ENCODE measurements at places on chromosomes 7 and 10.

DNA sequence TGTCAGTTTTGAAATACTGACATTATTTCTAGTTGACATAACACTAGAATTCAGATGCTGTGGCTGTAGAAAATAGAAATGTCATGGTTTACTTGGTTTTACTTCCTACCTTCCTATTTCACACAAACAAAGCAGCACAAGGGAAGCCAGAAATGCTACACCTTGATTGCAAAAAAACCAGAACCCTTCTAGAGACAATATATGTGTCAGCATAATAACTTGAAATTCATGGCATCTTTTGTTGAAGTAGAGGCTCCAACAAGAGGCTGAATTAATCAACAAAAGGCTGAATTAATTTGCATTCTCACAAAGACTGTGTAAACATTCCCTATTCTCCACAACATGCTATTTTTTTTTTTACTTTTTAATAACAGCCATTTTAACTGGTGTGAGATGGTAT lies 25.2 kb downstream of the ZNF117 start:
- DNase-seq = no peak

DNA sequence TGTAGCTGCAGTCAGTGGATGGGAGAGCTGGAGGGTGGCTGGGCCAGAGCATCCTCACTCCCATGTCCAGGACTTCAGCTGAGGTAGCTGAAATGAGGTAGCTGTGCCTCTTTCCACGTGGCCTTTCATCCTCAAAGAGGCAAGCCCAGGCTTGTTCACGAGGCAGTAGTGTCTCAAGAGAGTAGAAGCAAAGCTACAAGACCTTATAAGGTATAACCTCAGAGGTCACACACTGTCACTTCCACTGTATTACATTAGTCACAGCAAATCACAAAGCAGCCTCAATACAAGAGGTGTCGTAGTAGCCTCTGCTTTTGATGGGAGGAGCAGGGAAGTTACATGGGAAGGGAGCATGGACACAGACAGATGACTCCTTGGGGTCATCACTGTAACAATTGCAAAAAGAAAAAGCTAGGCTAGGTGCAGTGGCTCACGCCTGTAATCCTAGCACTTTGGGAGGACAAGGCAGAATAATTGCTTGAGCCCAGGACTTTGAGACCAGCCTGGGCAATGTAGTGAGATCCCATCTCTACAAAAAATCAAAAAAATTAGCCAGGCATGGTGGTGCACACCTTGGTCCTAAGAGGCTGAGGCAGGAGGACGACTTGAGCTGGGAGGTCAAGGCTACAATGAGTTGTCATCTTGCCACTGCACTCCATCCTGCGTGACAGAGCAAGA lies 97.5 kb downstream of the SKIDA1 start:
- no peak for DNase-seq

DNA sequence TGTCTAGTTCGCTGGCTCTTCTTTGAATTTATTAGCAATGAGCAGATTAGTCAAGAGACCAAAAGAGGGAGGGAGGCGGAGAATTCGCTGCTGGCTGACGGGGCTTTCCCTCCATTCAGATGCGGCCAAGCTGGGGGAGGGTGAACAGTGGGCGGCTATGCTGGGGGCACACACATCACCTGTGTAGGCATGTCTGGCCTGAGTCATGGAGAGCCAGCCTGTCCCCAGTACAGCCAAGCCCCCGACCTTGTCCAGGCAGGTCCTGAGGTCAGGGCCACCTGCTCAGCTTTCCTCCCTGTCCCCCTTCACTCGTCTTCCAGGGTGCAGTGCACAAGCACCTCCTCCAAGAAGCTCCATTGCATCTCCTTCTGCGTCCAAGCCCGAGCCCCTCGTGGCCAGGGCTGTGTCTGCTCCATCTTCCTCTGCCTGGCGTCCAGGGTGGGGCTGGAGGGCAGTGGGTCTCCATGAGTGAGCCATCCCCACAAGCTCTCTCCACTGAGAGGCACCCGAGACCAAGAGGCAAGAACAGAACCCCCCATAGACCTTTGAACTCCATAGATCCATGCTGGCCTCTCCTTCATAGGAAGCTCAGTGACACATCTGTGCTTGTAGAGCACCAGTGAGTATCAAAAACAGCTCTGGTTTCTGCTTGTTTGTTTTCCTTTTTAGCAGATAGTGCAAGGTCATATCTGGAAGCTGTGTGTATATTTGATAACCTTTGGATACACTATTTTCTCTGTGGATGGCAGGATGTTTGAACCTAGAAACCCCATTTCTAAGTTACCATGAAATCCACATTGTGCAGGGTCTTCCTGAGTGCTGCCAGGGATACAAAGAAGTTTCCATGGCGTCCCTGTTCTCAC lies 1.9 kb upstream of the DEPP1 start:
- no peak for DNase-seq

GRCh38 chr7:15600298-15600697 lies 38.5 kb upstream of the AGMO start:
- no peak for DNase-seq

DNA sequence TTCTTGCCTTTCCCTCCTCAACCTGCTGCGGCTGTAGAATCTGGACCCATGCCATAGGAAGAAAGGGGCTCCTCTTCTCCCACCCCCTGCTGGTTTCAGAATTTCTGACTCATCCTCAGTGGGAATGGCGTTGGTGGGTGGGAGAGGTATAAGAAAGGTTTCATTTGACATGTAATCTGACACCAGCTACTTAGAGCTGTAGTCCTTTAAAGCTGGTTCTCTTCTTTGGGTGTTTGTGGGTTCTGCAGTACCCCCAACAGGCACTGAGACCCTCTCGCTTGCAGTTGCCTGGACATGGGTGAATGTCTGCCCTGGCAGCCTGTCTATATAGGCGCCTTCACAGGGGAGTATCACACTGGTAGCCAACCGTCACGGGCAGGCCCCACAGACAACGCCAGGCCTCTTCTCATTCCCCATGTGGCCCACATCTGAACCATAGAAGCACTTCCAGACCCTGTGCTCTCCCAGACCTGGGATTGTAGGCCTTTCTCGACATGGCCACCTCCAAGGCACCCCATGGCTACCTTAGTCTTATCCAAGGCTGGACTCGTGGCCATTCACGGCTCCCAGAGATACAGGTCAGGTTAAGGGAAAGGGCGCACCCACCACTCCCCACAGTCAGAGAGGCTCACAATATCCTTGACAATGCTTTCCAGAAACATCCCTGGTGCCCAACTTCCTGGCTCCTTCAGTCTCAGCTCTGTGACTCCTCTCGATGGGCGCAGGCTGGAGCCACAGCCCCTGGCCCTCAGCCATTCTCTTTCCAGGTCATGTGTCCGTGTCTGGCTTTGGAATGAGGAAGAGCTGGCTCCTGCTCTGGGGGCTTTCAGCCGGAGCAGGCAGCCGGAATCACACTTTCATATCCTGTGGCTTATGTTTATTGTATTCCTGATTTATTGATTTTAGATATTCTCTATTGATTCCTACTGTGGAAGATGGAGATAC lies 17.5 kb downstream of the ZNF862 start:
- DNase-seq = no peak

DNA sequence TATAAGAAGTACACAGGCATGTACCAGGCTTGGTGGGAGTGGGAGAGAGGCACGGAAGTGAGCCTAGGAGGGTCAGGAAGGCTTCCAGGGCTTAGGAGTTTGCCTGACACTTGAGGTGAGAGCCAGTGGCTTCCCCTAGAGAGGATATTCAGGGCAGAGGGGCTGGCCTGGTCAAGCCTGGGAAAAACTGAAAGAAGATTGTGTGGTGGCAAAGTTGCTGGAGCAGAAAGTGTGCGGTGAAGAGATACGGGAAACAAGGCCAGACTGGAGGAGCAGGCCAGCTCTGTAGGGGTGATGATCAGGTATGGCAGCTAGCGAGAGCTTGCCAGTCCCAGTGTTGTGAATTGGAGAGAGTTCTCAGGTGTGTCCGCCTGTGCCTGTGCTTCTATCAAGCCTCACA lies 129.9 kb downstream of the CCNY start:
- no peak for DNase-seq

- no peak for DNase-seq
Observed at GRCh38 chr10:104581884-104582601, 59.0 kb upstream of the SORCS3 start.

GRCh38 chr10:129622736-129623135 lies 155.7 kb downstream of the MGMT start:
- no peak for DNase-seq

DNA sequence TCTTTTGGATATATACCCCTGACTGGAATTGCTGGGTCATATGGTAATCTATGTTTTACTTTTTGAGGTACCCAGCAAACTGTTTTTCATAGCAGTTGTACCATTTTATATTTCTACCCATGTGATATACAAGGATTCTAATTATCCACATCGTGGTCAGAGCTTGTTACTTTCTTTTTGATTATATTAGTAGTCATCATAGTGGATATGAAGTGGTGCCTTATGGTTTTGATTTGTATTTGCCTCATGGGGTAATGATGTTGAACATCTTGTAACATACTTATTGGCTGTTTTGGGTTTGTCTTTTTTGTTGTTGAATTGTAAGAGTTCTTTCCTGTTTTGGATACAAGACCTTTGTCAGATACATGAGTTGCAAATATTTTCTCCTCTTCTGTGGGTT lies 51.7 kb downstream of the MAPK8 start:
- DNase-seq = no peak

DNA sequence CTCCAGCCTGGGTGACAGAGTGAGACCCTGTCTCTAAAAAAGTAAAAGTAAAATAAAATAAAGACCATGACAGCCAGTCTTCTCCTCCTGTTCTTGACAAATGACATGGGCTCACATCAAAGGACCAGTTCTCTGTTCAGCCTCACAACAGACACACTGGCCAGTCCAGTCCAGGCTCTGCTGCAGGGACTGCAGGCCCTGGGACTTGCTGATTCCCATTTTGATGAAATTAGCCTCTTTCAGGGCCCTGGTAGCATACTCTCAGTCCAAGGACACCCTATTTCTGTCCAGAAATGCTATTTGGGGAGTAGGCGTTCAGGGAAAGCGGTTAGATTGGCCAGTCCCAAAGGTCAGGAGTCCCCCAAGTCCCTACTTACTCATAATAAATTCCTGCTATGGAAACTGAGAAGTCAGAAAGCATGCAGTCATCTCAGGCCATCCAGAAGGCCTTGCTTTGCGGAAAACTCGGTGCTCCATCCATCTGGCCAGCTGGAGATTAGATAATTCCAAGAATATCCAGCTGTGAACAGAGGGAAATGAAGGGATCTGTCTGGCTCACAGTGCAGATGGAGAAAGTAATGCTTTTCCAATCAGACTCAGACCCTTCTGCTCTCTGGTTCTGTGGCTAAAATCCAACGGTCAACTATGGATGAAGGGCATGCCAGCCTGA lies 74.4 kb downstream of the RAB11FIP2 start:
- DNase-seq = no peak

DNA sequence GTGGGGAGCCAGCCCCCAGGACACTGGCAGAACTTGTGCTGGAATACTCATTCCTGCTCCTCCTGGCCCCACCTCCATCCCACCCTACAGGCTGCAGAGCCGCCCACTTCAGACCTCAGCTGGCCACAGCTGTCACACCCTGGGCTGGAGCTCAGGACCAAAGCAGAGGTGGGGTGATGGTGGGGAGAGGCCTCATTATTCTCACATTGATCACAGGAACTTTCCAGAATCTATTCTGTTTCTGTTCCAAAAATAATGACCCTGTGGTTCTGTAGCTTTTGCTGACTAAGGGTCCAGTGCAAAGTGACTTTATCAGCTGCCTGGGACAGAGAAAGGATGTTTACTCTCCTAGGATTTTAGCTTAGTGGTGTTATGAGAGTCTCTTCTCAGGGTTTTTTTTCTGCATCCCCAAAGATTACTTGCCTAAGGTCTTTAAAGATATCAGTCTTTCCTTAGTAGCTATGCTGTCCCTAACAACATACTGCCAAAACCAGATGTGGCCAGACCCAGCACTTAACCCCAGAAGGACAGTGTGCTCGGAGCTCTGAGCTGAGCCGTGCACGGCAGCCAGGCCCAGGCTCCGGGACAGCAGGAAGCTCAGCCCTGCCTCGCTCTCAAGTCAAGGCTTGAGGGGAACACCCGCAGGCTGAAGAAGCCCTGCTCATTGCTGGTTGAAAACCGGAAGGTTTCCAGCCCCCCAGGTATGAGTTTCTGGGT lies 223.3 kb downstream of the MLLT10 start:
- DNase-seq = peak; percentile 71

DNA sequence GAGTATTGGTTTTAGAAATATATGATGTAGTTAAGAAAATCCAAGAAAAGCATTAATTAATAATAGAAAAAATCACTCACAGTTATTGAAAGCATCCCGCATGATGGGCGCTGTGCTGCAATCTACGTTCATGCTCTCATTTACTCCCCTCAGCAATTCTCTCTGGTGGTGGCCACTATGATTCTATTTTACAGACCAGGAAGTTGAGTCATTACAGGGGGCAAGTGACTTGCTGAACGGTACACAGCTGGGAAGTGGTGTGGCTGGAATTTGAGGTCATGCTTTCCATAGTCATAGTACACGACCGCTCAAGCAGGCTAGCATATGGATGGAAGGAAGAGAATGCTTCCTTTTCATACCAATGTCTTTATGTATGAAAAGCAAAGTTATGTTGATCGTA lies 117.4 kb downstream of the TES start:
- no peak for DNase-seq

DNA sequence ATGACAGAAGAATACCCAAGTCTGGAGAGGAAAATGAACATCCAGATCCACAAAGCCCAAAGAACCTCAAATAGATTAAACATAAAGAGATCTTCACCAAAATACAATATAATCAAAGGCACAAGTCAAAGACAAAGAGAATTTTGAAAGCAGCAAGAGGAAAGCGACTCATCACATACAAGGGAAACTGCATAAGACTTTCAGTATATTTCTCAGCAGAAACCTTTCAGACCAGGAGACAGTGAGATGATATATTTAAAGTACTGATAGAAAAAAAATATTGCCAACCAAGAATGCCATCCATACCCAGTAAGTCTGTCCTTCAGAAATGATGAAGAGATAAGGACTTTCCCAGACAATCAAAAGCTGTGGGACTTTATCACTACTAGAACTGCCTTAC lies 81.5 kb upstream of the GALNT17 start:
- no peak for DNase-seq

- DNase-seq = no peak
Observed at GRCh38 chr7:146826329-146826728, 709.7 kb downstream of the CNTNAP2 start.

DNA sequence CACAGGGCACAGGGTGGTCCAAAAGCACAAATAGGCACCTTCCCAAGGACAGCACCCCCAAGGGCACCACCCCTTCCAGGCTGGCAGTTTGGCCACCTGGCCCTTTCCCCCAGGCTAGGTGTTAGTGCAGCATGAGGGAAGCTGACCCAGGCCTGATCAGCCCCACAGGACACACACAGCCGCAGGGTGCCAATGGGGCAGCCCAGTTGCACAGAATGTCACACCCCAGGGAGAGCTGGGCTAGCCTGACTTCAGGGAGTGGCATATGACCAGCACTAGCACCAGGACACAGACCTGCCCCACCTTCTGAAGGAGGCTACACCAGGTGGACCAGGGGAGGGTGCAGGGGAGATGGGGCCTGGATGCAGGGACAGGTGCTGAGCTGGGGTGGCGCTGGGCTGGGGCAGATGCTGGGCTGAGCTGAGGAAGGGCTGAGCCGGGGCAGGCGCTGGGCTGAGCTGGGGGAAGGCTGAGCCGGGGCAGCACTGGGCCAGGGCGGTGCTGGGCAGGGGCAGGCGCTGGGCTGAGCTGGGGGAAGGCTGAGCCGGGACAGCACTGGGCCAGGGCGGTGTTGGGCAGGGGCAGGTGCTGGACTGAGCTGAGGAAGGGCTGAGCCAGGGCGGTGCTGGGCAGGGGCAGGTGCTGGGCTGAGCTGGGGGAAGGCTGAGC lies 3.9 kb upstream of the ADAM8 start:
- DNase-seq = no peak

All from glutamatergic neuron (in vitro differentiated cells).